AG04449 (cell line): ENCODE measurements at places on chromosomes 13 and 19.

GRCh38 chr13:88074794-88075510, 403.8 kb downstream of the SLITRK5 start:
- no peak for DNase-seq

- DNase-seq = no peak
These were observed 55.8 kb downstream of the PEPD start for GRCh38 chr19:33465834-33466233.

- DNase-seq = no peak
These were observed 7.7 kb downstream of the PLEKHF1 start for GRCh38 chr19:29672933-29673336.

DNA sequence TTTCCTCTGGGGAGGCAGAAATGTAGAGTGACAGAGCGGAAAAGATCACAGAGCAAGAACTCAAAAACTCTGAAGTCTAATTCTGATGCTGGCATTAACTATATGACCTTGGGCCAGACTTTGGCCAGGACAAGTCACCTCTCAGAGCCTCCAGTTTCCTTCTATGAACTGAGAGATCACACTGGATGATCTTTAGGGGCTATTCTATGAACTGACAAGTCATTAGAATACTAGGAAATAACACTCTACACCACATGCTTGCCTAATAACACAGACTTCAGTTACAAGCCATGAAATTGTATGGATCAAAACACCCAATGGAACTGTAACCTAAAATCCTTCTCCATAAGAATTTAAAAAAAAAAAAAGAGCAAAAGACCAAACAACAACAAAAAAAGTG, 16.9 kb downstream of the SLC25A30 start:
- no peak for DNase-seq
